Naive thymus-derived CD8-positive, alpha-beta T cell (primary cell): ENCODE measurements at places on chromosomes 1 and 21. TPM values are rescaled to one million over a fixed set of nuclear protein-coding genes. Genes with fewer than 3 reads are reported as not detected.

DNA sequence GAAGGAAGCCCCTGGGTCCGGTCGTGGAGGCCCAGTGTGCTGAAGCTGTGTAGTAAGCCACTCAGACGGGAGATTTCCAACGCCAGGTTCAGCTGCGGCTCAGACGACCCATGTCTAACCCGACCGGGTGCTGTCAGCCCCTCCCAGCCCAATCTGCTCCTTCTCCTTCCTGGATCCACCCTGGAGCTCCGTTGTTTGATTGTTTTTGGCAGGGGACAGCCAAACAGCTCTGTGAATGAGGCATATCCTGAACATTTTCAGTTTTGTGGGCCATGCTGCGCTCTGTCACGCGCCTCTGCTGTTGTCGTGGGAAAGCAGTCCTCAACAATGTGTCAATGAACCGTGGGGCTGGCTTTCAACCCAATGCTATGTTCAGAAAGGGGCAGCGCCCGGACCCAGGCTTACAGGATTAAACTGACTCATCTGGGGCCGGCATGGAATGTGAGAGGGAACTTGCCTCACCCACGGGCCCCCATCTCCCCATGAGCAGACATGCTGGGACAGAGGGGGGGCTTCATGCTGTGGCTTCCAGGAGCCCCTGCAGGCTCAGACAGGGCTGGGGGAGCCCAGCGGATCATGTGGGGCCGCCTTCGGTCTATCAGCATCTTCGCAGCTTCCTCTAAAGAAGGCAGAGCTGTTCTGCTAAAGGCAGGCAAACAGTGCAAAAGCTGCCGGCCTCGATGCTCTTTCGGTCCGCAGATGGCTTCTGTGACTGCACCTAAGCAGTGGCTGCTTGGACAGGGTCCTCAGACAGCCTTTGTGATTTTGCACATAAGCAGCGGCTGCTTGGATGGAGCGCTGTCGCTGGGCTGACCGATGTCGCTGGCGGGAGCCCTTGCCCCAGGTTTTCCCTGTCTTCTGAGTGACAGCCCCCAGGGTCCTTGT, 101.7 kb downstream of the RIPK4 start:
- no peak for DNase-seq

GRCh38 chr1:10424651-10425050, 5.6 kb upstream of the CENPS start:
- DNase-seq: no peak

GRCh38 chr1:112849425-112850033, 106.5 kb downstream of the SLC16A1 start:
- DNase-seq: no peak

DNA sequence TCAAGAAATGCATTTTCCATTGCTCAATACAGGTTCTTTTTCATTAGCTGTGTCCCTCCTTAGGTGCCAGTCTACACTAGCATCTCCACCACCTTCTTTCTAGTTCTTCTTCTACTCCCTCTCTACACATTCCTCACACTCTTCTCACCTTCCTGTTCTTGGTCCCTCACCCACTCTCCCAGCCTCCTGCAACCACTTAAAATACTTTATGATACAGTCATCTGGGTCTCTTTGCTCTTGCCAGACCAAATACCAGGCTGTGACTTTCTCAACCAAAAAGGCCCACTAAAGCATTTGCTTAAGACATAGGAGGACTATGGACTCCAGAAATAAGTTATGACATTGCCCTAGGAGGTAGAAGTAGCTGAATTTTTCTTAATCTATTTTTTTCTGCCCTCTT, 35.1 kb downstream of the PIGM start:
- DNase-seq: no peak

DNA sequence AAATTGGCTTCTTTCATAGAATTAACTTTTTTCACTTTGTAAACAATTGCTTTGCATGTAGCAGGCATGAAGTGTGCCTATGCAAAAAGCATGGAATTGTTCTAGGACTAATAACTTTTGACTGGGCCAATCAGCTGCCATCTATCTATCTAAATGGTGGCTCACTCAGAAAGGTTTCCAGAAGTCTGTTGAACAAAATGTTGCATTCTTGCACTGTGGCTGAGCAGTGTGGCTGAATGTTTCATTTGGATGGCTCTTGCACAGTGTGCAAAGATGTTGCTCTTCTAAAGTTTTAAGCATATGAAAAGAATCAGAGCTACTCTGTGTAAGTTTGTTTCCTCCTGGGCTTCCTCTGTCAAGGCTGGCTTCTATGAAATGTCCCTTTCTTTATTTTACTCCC, 213.5 kb downstream of the KCTD3 start:
- no peak for DNase-seq

DNA sequence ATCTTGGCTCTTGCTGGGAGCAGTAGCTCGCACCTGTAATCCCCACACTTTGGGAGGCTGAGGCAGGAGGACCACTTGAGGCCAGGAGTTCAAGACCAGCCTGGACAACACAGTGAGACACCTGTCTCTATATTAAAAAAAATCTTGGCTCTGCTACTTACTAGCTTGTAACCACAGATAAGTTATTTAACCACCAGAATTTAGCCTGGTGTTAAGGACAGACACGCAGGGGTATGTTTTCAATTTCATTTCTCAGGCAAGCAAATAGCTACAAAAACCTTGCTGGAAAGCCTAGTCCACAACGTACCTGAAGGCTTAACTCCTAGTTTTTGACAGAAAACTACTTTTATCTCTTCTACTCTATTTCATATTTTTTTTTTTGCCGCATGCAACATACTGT, 24.8 kb upstream of the GFI1 start:
- no peak for DNase-seq

DNA sequence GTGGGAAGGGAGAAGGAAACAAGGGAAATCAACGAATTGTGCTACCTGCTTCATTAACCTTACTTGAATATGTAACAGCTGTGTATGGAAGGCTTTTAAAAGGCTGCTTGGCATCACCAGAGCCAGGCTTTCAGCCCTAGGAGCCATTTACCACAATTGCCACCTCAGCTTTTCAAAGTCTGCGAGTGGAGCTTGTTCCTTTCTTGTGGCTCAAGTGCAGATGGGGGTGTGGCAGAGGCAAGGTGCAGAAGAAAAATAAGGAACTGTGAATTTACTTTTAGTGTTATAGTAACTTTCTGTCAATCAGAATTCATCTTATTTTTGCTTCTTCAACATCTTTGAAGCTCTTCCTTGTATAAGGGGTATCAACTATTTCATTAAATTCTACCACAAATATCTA, 17.6 kb downstream of the CLCA2 start:
- peak; percentile 29 for DNase-seq

- DNase-seq: no peak
Observed at GRCh38 chr1:179141592-179142251, 59.9 kb downstream of the TOR3A start.

GRCh38 chr1:87450615-87451209, 122.0 kb downstream of the LMO4 start:
- DNase-seq: peak; percentile 5

DNA sequence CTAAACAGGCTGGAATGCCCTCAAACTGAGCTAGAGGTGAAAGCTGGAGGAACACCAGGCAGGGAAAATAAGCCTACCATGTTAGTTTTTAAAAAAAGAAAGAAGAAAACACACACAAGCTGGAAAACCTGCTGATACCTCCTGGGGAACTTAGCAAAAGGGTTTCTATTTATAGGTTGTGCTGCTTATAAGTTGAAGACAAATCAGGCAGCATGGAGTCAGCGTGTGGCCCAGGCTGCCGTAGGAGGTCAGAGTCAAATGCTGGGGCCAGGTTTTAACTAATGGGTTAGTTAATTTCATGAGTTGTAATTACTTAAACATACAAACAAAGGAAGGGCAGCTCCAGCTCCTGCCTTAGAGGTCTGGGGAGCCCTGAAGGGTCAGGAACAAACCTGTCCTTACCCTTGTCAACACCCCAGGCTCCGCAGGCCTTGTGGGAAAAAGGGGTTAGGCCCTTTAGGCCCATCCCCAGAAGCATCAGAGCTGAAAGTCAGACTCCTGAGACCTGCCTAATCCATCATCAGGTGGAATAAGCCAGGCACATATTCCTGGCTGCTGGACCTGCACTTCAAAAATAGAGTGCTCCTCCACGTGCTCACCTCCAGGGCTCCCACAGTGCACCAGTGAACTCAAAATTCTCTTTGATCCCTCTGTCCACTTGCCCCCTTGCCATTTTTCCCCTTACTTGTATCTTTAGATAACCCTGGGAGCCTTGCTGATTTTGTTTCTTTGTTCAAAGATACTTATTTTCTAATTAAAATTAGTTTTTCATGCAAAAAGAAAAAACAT, 59.7 kb downstream of the BRINP2 start:
- no peak for DNase-seq

GRCh38 chr21:27371975-27372331, 405.1 kb upstream of the ADAMTS5 start:
- DNase-seq: no peak

- DNase-seq: no peak
Observed at GRCh38 chr1:46927249-46927835, 13.9 kb downstream of the CYP4A11 start.

DNA sequence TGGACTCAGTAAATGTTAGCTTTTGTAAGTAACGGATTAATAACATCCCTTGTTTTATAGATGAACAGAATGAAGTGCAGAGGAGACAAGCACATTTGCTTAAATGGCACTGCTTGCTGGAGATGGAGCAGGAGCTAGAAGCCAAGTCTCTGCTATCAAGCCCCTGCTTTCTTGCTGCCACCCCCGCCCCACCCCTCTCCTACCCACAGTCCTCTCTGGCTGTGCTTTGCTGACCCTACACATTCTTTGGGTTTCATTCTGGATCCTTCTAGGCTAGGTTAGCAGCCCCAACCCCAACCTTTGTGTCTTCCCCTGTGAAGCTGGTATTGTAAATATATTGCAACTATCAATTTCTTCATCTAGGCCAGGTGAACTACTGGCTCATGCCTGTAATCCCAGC, 77.5 kb upstream of the CAPZB start:
- DNase-seq: no peak

DNA sequence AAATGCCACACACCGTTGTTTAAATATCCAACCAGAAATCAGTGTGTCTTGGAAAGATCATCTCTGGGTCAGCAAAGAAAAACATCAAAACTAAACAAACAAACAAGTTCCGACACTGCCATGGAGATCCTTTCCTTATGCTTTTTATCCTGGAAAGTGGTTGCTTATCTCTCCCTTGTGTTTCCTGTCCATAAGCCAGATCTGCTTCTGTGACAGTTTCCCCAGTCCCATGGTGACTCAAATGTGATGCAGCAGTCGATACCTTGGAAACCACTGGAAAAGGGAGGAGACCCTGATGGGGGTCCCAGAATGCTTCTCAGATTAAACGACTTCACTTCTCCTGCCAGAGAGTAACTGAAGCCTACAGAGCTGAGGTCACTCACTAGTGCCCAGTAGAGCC, 94.7 kb downstream of the DMRTA2 start:
- no peak for DNase-seq

DNA sequence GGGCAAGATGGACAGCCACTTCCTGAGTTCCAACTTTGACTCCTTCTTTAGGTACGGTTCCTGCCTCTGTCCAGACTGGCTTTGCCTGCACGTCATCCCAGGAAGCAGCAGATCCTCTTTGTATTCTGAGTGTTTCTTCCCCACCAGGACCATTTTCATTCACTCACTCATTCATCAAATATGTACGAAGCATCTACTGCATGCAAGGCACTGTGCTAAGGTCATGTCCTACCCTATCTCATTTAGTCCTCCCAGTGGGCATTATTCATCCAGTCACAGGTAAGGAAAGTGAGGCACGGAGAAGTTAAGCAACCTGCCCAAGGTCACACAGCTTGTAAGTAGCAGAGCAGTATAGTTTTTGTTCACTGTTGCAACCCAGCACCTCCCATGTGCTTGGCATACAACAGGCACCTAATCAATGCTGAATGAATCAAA, 13.9 kb downstream of the CRYBG2 start:
- no peak for DNase-seq

DNA sequence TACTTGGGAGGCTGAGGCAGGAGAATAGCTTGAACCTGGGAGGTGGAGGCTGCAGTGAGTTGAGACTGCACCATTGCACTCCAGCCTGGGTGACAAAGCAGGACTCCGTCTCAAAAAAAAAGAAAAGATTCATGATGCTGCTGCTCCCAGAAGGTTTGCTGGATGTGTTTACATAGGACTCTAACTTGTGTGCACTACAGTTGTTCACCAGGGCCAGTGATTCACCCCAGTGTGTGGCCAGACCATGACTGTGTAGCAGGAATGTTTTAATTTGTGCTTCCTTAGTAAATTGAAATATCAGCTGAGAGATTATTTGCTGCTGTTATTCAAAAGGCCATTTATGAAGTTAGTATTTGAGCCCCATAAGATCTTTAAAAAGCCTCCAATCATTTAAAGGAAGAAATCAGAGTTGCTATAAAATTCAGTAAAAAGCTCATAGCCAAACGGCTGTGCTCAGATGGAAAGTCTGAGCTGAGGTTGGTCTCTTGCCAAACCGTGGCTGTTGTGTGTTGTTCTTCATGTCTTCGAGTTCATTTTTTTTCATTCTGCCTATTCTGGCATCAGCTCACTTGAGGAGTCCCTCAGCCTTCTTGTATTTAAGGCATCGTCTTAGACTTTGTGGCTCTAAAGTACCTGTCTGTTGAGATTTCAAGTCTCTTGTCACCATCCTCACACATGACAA, 18.1 kb upstream of the PGD start:
- no peak for DNase-seq

DNA sequence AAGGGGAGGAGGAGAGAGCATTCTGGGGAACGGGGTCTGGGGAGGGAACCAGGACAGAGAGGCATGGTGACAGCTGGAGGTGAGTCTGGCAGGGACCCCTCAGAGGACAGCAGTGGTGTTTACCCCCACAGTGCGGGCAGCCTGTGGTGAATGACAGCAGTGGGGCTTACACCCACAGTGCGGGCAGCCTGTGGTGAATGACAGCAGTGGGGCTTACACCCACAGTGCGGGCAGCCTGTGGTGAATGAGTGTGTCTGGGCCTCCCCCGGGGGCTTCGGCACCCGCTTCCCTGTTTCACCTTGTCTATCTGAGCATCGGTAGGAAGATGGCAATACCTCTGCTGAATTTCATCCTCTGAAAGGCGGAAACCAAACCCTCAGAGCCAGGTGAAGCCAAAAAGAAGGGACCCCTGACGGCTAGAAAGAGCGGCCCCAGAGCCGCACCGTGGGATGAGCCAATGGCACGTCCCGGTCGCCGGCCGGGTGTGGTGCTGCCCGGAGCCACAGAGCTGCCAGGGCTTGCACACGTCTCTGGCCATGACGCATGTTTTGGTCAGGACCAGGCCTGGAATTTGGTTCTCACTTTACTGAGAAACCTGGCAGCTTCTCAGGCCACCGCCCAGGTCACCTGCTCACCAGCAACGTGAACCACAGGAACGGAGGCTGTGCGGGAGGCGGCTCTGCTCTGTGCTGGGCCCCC, 54.1 kb downstream of the SIK1 start:
- DNase-seq: no peak

- no peak for DNase-seq
Observed at GRCh38 chr1:82139751-82140468, 339.2 kb downstream of the ADGRL2 start.

GRCh38 chr1:229003233-229004031, 267.5 kb upstream of the RAB4A start:
- peak; percentile 15 for DNase-seq

GRCh38 chr1:20029178-20029912, 40.6 kb upstream of the PLA2G5 start:
- DNase-seq: no peak

The SPSB1 gene
- 1.5 TPM for total RNA-seq

The RCSD1 gene
- total RNA-seq: 149 TPM

The SASS6 gene
- 6.7 TPM for total RNA-seq

The SPRR2E gene
- not detected for total RNA-seq
